ENCODE measurements at places on chromosomes 6 and 20. TPM values are rescaled to one million over a fixed set of nuclear protein-coding genes. Genes with fewer than 3 reads are reported as not detected.

GRCh38 chr6:158409451-158409850 is 97.2 kb downstream of the TULP4 start:
- H3K4me1 ChIP-seq: peaks cover 24% of the 10 kb centered on the region
- peaks cover 5% of the 10 kb centered on the region for H3K36me3 ChIP-seq
- H3K27ac ChIP-seq: no peak overlapping the region
- no peaks in the 10 kb centered on the region for H3K27me3 ChIP-seq
- DNase-seq: no peak

GRCh38 chr6:27066802-27067201 is 180.7 kb upstream of the PRSS16 start:
- peaks cover 11% of the 10 kb centered on the region for H3K4me1 ChIP-seq

- no peaks in the 10 kb centered on the region for H3K36me3 ChIP-seq
- H3K27ac ChIP-seq: no peak overlapping the region
- H3K27me3 ChIP-seq: no peaks in the 10 kb centered on the region
- peaks cover 36% of the 10 kb centered on the region for H3K4me1 ChIP-seq
- no peak for DNase-seq
Measured at GRCh38 chr20:52675375-52675774, 296.8 kb upstream of the TSHZ2 start.

The RAMACL gene
- total RNA-seq: 0.30 TPM

DNA sequence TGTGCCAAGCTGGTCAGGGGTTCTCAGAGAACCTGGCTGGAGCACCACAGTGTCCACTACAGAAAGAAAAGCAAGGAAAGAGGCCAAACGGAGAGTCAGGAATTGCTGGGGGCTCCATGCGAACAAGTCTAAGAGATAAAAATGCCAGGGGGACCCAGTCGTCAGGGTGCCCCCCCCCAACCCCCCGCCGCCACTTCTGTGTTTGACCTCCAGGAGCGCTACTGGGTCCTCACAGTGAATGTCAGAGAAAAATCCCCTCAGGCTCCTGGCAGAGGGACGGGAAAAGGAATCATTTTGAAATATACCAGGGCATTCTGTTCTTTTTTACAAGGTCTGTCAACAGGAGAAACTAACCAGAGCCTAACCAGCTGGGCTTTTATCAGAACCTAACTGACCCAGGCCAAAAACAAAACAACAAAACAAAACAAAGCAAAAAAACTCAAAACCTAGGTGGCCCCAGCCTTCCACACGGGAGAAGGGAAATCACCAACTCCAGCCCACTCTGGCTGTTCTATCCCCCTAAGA is 17.9 kb upstream of the NELFCD start:
- H3K27me3 ChIP-seq: peaks cover 5% of the 10 kb centered on the region
- no peak overlapping the region for H3K27ac ChIP-seq
- H3K4me1 ChIP-seq: no peaks in the 10 kb centered on the region
- no peak overlapping the region for H3K4me3 ChIP-seq
- H3K36me3 ChIP-seq: no peaks in the 10 kb centered on the region
- DNase-seq: no peak

GRCh38 chr6:93792746-93793145 is 373.4 kb upstream of the EPHA7 start:
- peaks cover 26% of the 10 kb centered on the region for H3K4me1 ChIP-seq
- H3K36me3 ChIP-seq: no peaks in the 10 kb centered on the region
- H3K4me3 ChIP-seq: no peak overlapping the region
- H3K27me3 ChIP-seq: no peaks in the 10 kb centered on the region
- DNase-seq: no peak
- H3K27ac ChIP-seq: 0 out of 2 replicates have a peak overlapping the region, but pooled peaks have one; percentile 65

- no peak for DNase-seq
- H3K27me3 ChIP-seq: no peaks in the 10 kb centered on the region
- H3K4me3 ChIP-seq: no peak overlapping the region
- no peak overlapping the region for H3K27ac ChIP-seq
- H3K4me1 ChIP-seq: no peaks in the 10 kb centered on the region
Measured at GRCh38 chr6:24006254-24006653, 119.8 kb upstream of the NRSN1 start.
